ENCODE measurements at places on chromosomes 2 and 18. TPM values are rescaled to one million over a fixed set of nuclear protein-coding genes. Genes with fewer than 3 reads are reported as not detected.

The THSD7B gene
- 0.01 TPM for polyA plus RNA-seq

- peak; percentile 76 for DNase-seq
Observed at GRCh38 chr2:54984476-54984875, 65.8 kb downstream of the RTN4 start.

- no peak for DNase-seq
Observed at GRCh38 chr18:77168811-77169311, 36.3 kb upstream of the MBP start.

- DNase-seq = no peak
Observed at GRCh38 chr2:20542746-20543468, 96.0 kb downstream of the RHOB start.

- DNase-seq = peak; percentile 27
Observed at GRCh38 chr2:145864501-145864900, 1344.6 kb upstream of the ZEB2 start.
